Posterior vena cava (tissue), 2 donors: ENCODE measurements at places on chromosomes 4 and X.

- no peak for DNase-seq
Measured at GRCh38 chr4:93828332-93828994, at the start of gene ATOH1. ATOH1 (plus strand) TSS chr4:93828753; CDS start chr4:93828927, 174 bp downstream.

GRCh38 chrX:79176028-79176427, 31.5 kb downstream of the GPR174 start:
- DNase-seq: no peak

GRCh38 chrX:140318296-140318695, 186.6 kb downstream of the SOX3 start:
- DNase-seq: no peak

DNA sequence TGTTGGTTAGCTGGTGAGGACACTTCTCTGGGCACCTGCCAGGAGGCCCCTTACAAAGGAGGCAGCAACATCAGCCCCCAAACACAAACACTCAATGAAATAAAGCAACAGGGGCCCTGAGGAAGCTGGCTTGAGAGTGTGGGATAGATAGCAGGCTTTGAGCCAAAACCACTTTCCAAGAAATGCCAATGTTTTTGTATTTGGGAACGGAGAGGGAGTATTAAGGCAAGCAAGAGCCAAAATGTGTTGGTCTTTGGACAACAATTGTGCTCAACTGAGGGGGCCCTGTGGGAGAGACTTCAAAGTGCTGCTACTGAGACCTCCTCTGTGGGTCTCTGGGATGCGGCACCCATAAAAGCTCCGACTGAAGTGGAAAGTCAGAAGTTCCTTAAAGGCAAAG, 41.0 kb downstream of the RAI2 start:
- no peak for DNase-seq

GRCh38 chrX:19735244-19735643, 152.2 kb downstream of the SH3KBP1 start:
- no peak for DNase-seq

- no peak for DNase-seq
Measured at GRCh38 chr4:15239866-15240265, 188.0 kb upstream of the C1QTNF7 start.

DNA sequence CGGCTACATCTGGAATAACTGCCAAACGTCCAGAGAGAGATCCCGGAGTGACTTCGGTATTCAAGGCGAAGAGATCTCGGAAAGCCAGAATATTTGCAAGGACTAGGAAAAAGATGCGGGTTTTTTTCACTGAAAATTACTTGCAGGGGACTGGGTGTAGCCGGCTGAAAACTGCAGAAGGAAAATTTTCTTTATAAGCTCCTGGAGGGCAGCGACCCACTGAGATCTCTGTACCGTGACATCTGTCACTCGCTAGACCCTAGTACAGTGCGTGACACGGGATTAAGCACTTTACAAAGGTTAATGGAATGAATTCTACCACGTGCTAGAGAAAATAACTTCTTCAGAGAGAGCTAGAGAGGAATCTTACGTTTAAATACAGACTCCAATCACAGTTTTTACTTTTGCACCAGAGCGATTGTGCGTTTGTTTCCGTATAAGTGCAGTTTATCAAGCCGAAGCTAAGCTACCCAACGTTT, 1.1 kb upstream of the LCORL start:
- DNase-seq: no peak

GRCh38 chr4:41384992-41385391, 128.3 kb downstream of the UCHL1 start:
- peak; percentile 87 for DNase-seq

DNA sequence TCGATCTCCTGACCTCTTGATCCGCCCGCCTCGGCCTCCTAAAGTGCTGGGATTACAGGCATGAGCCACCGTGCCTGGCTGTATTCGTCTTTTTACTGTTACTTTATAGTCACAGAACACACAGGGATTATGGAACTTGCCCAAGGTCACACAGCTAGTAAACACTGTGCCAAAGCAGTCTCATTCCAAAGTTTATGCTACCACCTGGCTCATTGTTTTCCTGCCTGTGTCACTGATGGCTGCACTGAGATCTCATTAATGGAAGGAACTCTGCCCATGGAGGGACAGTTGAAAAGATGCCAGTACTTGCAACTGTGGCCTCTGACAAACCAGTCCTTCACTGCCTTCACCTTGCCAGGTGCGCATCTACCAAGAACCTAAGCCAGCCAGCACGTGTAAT, 517.7 kb downstream of the BCOR start:
- no peak for DNase-seq

GRCh38 chrX:78571849-78572248, 87.3 kb downstream of the RTL3 start:
- no peak for DNase-seq

GRCh38 chr4:1072830-1073446, 40.4 kb downstream of the RNF212 start:
- peak; percentile 78 for DNase-seq

- DNase-seq: no peak
Measured at GRCh38 chr4:44149282-44149681, 299.3 kb downstream of the KCTD8 start.

DNA sequence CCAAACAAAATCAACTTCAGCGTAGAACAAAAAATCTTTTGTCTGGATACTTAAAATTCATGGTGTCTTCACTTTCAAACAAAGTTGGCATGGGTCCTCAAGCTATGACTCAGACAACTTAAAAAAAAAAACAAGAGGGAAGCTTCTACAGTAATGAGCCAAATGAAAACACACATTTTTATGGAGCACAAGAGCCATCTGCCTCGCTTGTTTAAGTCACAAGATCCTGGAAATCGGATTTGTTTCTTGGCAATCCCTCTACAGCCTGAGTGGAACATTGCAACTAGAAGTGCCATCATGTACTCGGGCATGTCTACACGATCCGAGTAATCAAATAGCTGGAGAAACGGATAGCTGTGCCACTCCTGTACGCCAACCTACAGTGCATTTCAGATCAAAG, 22.6 kb downstream of the LAMP2 start:
- DNase-seq: no peak

GRCh38 chrX:45986081-45986480, 559.1 kb downstream of the ZNF674 start:
- DNase-seq: no peak

GRCh38 chr4:177473991-177474390, 31.8 kb upstream of the AGA start:
- no peak for DNase-seq

DNA sequence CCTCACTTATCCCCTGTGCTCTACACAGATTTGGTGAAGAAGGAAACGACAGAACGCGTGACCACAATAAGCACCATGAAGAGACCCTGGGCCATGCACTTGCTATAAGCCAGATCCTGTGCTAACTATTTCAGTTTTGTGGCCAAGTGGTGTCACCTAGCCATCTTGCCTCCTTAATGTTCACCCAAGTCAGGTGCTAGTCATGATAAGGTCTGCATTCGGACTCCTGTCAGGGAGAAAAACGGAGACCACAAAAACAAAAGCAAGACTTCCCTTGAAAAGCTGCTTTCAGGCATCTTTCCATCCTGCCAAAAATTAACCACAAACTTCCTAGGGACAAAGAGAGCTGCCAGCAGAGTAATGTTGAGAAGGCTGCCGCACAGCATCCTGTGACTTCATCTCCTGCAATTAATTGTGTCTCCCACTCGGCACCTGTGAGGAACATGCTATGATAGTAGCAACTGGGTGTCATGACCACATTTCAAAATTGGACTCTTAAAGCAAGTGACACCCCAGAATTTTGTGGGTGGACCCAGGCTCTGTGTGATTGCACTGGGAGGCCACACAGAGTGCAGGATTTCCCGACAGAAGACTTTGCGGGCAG, 8.8 kb upstream of the IDS start:
- no peak for DNase-seq

- DNase-seq: no peak
Measured at GRCh38 chr4:139229534-139230039, 50.4 kb downstream of the MGARP start.

DNA sequence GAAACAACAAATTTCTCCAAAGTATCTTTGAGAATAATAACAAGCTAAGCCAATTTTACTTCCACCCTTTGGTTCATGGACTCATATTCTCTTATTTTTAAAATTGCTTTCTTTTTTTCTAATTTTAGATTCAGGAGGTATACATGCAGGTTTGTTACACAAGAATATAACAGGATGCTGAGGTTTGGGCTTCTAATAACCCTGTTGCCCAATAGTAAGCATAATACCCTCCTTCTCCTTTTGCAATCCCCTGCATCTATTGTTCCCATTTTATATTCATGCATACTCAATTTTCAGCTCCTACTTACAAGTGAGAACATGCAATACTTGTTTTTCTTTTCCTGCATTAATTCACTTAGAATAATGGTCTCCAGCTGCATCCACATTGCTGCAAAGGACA, 202.3 kb upstream of the FSTL5 start:
- no peak for DNase-seq
